Effector CD8-positive, alpha-beta T cell (primary cell): ENCODE measurements at places on chromosomes 12 and 14.
A peak's percentile ranks its signal among the peaks of the same experiment; 100 is the strongest.

- DNase-seq = no peak
These were observed 24.0 kb upstream of the TSPAN11 start for GRCh38 chr12:30902596-30902995.

DNA sequence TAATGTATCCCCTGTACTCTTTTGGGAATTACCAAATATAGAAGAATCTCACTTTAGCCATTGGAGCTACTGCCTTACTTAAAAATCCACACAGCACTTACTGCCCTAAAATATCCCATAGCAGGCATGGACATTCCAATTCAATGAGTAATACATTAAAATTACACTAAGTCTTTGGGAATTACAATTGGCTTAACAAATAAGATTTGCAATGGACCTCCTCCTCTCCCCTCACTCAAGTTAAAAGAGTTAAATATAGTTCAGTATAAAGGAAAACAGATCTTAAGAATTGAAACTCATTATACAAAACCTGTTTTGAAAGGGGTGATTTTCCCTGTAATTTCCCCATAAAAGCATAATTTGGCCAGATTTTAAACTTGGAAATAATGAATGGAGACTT is 477.1 kb downstream of the SLC16A7 start:
- no peak for DNase-seq

DNA sequence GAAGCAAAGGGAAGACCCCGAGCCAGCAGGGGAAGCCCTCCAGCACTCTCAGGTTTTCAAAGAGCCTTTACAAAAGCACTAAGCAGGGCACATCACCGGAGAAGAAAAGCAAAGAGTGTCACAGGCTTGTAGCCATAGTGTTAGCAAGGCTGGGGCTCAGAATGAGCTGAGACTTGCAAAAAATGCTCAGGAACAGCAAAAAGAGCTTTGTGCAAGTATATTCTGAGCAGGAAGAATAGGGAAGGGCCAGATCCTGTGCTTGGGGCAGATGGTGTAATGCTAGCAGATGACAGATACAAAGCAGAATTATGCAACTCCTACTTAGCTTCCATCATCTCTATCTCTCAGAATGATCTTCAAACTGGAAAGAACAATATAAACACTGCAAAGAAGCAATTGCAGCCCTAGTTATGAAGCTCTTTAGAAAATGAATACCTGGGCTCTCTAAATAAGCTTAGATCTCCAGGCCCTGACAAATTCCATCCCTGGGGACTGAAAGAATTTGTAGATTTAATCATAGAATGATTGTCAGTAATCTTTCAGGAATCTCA is 23.7 kb upstream of the PARP11 start:
- DNase-seq = no peak

- DNase-seq = no peak
These were observed 63.1 kb downstream of the C12orf75 start for GRCh38 chr12:105393587-105393986.

DNA sequence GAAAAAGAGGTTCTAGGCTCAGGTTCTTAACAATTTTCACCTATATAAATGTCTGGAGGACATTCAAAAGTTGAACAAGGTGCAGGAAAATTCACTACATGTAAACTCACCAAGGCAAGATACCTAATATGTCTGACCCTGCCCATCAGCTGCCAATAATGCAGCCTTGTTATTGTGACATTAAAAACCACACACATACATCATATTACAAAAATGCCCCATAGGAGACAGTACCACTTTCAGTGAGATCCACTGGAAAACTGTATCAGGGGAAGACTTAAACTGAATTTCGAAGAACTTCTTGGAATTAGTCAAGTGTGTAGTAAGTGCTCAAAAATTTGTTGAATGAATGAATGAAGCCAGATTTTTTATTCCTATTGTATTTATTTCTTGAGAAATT is 83.1 kb downstream of the KICS2 start:
- DNase-seq = no peak

GRCh38 chr12:47793015-47793681 is 20.1 kb downstream of the SLC48A1 start:
- DNase-seq = no peak

GRCh38 chr12:90922145-90922627 is 32.8 kb downstream of the CCER1 start:
- DNase-seq = no peak

DNA sequence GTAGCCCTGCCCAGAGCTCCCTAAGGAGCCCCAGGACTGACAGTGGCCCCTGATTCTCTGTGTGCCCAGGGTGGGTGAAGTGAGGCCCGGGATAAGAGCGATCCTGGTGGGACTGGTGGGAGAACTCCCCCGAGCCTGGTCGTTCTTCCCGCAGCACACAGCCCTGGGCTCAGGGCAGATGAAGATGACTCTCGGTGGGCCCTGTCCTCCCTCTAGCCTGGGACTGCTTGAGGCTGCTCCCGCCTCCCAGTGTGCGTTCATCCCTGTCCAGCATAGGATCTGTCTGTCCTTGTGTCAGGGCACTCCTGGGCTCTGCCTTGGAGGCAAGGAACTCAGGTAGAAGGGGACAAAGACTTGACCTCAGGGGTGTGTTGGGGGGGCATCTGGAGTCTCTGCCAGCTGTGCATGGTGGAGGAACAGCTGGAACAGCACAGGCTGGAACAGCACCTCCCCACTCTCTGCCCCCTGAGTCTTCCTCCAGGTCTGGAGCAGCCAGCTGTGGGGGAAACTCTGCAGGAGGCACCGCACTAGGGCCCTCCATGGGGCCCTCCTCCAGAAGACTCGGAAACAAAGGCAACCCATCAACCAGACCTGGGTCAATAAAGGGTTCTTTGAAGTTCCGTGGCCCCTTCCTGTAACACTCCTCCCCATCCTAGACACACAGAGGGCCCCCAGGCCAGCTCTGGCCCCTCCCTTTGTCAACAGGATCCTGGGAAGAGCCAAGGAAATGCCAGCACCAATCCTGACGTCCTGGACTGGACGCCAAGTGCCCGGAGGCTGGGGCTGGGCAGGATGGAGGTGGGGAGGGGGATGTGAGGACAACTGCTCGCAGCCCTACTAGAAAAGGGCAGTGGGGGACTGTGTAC is 15.9 kb downstream of the FAIM2 start:
- DNase-seq = no peak

GRCh38 chr12:5464096-5464495 is 32.2 kb downstream of the NTF3 start:
- no peak for DNase-seq

DNA sequence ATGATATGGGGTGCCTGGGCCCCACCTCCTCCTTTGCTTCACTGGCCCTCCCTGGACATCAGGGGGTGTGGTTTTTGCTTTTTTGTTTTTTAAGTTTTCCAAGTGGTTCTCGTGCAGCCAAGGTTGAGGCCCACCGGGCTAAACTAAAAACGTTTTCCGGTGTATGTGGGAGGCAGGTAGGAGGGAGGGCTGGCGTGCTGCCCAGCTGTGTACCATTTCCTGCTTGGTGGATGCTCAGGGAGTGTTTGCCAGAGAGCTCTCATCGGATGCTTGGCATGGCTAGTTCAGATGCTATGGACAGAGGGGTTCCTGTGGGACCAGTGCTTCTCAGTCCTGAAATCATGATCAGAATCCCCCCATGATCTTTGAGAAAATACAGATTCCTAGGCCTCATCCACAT is 246.4 kb downstream of the CACNA1C start:
- DNase-seq = no peak

DNA sequence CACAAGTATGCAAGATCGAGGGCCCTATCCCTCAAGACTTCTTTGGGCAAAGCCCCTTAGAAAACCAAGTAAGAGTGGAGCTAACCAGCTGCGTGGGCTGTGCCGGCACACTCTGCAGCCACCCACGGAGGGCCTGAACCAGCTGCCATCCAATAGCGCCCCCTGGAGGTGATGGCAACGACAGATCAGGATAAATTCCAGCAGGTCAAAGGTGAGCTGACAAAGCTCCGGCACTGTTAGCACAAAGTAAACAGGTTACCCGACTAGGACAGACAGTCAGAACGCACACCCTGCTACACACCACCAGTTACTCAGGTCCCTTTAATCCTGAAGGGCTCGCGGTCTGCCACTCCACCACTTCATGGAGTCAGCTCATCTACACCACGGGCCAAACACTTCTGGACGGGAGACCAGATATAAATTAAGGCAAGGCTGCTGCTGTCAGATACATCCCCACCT is 4.9 kb downstream of the ZBTB39 start:
- peak; percentile 65 for DNase-seq

GRCh38 chr12:43009846-43010240 is 420.3 kb upstream of the PRICKLE1 start:
- DNase-seq = no peak

DNA sequence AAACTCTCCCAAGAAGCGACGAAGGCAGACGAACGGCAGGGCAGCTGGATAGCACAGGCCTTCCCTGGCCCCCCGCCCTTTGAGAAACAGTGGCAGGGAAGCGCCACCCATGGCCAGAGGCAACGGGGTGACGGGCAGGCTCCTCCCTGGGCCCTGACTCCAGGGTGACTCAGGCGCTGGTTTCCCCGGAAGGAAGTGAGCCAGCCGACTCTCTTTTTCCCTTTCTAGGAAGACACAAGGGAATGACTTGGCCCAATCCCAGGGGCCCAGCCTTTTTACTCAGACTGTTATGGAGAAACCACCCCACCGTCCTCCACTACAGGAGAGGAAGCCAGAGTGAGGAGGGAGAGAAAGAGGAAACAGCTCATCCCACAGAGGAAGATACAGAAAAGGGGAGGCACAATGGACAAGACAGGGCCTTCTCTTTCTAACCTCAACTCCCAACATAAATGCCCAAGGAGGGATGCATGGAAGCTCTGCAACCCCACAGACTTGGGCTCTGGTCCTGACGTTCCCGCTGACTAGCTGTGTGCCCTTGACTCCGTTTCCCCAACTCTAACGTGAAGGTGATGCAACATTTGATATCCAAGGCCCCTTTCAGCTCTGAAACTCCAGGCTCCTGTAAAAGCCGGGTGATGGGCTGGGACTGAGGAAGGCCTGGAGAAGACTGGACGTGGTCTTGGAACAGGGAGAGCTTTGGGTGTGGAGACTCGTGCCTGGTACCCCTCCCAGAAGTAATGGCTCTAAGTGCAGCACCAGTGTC is 27.9 kb downstream of the ACTN1 start:
- DNase-seq = no peak

DNA sequence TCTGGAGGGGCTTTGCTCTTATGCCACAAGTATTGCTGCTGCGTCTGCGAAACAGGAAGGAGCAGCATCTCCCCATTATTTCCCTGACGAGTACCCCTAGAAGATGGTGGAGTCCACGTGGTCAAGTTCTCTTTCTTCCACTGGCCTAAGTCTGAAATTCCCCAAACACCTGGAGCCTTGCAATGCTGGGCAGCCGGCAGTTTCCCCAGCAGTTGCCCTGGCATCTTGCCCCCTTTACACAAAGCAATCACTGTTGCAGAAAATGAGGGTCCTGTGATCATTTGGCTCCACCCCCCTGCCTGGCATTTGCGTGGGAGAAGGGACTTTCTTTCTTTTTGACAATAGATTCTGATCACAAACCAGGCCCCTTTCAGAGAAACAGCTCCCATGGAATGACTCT is 56.9 kb downstream of the FOS start:
- no peak for DNase-seq

DNA sequence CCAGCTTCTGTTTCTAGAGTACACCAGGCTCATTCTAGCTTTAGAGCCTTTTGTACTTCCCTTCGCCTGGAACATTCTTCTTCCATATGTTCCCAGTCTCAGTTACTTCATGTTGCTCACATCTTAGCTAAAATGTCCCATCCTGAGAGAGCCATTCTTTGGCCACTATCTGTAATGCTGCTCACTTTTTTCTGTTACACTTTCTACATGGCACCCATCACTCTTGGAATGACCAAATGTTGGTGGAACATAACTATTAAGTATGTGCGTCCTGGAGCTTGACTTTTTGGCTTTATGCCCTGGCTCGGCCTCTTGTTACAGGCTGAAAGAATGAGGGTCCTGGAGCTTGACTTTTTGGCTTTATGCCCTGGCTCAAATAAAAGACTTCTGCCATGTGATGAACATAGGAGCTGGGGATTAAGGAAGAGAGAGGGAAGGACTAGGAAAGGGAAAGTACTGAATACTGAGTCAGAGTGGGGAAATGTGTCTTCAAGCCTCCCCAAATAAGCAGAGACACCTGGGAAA is 442.9 kb upstream of the ATP2B1 start:
- DNase-seq = no peak

DNA sequence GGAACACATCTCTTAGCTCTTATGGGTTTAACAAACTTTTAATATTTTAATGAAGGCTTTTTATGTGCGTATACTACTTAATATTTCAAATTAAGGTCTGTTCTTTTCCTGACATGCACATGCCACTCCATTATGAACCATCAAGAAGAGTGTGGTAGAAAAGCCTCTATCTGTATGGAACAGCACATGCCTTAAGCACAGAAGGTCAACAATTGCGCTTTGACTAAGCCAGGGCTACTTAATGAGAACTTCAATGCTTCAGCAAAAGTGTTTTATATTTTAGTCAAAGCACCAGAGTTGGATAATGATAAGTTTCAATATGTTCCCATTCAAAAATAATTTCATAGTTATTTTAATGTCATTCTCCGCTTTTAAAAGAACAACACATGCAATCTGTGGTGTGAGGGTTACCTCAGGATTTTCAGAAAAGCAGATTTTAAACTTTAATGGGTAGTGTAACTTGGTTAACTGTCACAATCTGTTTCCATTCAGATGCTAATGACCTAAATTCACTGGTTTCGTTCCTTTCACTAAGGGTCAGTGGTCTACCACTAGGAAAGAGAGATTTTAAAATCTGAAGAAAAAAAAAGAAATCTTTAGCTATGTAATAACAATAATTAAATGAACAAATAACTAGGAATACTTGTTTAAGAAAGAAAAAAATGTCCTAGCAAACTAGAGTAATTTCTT is 193.4 kb upstream of the NOVA1 start:
- DNase-seq = no peak

DNA sequence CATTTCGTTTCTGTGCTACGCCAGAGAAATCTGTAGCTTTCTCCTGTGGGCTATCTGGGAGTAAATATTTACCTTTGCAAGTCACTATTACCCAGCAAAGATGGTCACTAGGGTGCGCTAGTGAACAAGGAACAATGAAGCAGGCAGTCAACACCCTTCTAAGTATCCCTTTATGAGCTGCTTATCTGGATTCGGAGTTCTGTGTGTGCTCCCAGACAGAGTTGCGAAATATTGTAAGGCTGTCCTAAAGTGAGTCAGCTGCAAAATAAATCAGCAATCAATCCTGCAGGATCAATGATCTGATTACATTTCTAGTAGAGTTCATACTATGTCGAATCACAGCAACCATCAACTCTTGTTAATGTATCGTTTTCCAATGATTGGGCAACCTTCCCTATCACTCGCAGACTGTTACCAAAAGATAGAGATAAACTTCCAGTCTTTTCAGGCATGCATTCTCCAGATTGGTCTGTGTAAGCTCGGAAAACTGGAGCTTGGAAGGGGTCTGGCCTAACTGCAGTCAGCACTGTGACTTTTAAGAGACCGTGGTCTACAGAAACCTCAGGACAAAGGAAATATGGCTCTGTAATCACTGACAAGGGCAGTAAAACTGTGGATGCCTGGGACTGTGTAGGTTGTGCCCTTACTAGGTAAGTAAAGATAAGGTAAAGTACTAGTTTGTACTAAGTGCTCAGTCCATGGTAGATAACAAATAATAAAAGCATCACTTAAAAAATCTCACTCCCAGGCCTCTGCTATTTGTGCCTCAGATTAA is 133.5 kb downstream of the KCNK10 start:
- no peak for DNase-seq

GRCh38 chr14:39181693-39182047 is 6.6 kb downstream of the PNN start:
- no peak for DNase-seq
